GM19239 (cell line): ENCODE measurements at places on chromosomes 13 and 19.

DNA sequence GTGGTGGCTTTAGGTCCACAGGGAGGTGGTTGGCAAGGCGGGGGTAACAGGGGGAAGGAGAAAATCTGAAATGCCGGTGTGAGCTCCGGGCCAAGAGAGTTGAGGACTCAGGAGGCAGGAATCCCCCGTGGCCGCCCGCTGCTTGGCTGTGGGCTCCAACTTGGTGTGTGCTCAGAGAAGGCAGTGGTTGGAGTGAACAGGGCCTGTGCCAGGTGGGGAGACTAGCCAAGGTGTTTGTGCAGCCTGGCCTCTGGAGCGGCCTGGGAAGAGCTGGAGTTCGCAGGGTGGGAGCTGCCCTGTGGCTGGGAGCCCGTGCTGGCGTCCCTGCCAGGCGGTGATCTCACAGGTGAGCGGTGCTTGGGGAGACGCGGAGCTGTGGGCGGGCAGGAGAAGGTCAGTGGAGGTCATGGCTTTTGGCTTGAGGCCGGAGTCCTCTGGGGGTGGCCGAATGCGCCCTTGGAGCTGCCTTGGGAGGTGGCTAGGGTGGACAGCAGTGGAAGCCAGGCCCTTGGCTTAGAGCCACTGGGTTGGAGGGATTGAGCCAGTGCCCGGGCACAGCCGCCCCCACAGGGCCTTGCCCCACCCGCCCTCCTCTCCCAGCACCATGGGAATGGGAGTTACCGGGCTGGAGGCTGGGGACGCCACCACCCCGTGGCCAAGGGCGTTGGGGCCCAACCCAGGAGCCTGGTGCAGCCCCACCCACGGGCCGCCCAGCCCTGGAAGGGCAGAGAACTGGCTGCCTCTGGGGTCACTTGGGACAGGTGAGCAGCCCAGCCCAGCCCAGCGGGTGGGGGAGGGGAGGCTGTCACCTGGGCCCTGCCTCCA lies 7.1 kb upstream of the CIRBP start:
- no peak for DNase-seq

GRCh38 chr13:110921209-110921608 lies 6.3 kb upstream of the ANKRD10 start:
- DNase-seq: no peak

GRCh38 chr19:9871626-9872338 lies 36.7 kb downstream of the PIN1 start:
- no peak for DNase-seq

- DNase-seq: no peak
Measured at GRCh38 chr13:112134391-112135075, 67.6 kb downstream of the SOX1 start.

GRCh38 chr13:112495465-112495864 lies 92.5 kb downstream of the TUBGCP3 start:
- no peak for DNase-seq

- DNase-seq: peak; percentile 85
Measured at GRCh38 chr19:9819596-9819909, 674 bp upstream of the FBXL12 start.

GRCh38 chr13:110854866-110855265 lies 60.0 kb downstream of the ANKRD10 start:
- DNase-seq: no peak

DNA sequence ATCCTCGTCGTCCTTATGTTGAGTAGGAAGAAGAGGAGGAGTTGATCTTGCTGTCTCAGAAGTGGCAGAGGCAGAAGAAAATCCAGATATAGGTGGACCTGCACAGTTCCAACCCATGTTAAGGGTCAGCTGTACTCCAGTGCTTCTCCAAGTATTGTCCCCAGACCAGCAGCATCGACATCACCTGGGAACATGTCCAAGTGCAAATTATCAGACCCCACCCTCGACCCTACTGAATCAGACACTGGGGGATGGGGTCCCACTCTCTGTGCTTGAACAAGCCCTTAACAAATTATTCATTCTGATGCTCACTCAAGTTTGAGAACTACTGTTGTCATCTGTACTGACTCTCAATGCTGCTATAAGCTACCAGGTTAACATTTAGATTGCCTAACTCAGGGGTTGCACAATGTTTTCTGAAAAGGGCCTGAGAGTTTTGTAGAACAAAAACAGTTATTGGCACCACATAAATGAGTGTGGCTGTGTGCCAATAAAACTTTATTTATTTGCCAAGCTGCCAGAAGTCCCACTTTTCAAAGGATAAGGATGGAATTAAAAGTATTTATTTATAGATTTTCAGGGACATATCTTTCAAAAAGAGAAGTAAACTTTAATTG lies 226.7 kb upstream of the IPO5 start:
- no peak for DNase-seq

DNA sequence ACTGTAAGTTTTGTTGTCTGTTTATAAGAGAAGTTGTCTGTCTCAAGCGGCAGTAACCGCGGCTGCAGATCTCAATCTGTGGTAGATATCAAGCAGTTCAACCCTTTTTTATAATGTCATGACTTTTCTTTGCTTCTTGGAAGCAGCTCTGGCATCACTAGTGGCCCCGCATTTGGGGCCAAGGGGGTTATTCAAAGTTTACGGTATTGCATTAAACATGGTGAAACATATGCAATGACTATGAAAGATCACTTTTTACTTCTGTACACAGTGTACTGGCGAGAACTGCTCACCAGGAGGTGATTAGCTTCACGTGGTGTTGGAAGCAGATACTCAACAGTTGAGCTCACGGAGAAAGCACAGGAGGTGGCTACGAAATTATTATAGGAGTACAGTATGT lies 4.6 kb upstream of the FFAR3 start:
- no peak for DNase-seq

GRCh38 chr13:94620286-94620896 lies 18.7 kb downstream of the GPR180 start:
- DNase-seq: no peak

DNA sequence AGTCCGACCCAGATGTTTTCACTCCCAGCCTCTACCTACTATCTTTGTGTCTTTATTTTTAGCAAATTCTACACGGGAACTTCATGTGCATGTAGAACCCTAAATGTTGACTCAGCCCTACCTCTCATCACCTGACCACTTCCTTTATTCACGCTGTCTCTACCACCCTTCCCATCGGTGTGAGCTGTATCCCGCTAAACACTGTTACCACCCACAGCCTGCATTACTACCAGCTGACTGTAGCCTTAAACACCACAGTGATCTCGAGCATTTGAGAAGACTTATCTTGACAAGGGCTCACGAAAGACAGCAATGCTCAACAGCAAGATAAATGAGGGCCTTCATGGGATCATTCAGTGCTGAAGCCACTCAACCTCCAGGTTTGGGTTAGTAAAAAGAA lies 15.1 kb downstream of the NCR1 start:
- no peak for DNase-seq

DNA sequence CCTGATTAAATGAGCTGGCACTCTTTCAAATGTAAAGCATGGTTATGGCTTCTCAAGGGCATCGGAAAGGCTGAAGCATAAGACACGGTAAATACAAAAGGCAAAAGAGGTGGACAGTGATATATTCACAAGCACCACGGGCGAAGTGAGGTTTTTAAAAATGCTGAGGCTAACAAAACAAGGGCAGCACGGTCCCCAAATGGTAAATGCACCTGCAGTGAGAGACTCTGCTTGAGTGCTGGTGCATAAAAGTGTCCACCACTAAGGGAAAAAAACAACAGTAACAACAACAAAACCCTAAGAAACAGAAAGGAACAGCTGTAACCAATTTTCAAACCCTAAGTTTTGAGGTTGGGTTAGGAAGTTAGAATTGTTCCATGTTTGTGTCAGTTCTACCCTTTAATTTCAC lies 234.9 kb downstream of the PCDH9 start:
- DNase-seq: no peak

DNA sequence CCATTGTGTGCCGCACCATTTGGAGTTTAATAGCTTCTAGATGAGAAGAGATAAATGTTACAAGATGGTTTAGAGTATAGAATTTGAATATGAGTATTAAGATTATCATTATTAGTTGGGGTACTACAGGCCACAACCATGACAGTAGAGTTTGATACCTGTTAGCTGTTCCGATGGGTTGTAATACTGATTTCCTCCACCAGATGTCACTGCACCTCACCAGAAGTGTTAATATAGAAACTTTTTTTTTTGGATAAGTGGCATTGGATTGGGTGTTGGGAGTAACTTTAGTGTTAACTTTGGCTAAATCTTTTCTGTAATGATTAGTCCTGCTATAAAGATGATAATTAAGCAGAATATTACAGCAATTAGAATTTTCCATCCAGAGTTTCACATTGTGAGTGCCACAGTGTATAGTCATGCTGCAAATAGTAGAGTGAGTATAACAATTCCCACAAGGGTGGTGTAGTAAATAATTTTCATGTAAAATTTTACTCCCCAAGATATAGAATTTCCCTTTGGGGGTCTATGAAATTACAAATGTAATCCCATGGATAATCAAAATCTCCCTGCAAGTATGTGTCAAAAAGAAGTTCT lies 56.3 kb downstream of the PSG3 start:
- no peak for DNase-seq

- DNase-seq: no peak
Measured at GRCh38 chr13:105436943-105437342, 1098.5 kb downstream of the EFNB2 start.

DNA sequence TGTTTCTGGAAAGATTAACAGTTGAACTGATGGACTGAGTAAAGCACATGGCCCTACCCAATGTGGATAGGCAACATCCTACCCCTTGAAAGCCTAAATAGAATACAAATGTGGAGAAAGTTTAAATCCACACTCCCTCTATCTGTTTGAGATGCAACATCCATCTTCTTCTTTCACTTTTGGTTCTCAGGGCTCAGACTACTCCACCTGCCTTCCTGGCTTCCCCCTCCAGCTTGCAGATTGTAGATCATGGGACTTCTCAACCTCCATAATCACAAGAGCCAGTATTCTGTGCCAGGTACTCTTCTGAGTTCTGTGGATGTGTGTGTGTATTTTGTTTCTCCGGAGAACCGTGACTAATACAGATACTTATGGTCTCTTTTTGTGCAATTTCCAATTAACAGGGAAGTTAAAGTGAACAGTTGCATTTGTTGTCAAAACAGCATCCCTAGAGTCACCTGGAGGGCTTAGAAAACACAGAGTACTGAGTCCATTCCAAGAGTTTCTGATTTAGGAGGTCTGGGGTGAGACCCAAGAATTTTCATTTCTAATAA lies 590.3 kb upstream of the MIR17HG start:
- DNase-seq: no peak

DNA sequence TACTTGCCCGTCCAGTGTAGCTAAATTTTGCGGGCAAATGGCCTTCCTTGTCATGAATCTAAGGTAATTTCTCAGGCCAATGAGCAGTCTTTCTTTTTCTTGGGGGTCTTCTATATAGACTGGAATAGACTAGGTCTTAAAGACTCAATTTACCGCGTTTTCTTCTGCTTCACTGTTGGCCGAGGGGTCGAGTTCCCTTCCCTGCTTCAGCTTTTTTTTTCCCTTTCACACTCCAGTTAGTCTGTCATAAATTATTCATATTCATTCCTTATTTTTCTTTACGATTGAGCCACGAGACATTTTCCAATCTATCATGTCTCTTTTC lies 276 bp downstream of the ALG11 start:
- DNase-seq: no peak

DNA sequence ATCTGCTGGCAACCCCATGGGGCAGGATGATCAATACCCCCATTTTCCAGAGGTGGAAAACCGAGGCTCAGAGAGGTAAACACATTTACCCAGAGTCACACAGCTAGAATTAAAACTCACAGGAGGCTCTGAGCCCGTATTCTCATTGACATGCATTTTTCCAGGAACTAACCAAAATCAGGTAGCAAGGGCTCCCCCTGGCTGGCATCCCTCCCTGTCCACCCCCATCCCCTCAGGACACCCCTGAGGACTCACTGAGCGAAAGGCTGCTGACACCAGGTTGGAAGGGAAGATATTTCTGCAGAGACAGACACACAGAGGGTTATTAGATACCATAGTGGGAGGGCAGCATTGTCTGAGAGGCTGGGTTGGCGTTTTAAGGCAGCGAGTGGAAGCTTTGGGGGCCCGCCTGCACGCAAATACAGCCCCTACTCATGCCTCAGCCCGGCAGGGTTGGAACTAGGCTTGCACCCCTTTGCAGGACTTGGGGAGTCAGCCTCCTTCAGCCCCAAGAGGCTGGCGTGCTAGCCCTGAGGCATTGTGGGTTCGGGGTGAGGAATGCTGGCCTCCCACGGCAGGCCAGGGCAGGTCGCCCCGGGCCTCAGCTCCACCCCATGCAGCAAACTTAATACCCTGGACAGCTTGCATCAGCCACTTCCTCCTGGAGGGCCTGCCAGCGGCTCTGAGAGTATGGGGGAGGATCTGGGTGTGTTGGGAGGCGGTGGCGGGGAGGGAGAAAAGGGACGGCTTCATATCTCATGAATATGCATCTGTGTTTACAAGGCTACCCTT lies 3.9 kb downstream of the SLC1A5 start:
- peak; percentile 81 for DNase-seq

- DNase-seq: no peak
Measured at GRCh38 chr13:113448545-113448884, 4.8 kb downstream of the ADPRHL1 start.

DNA sequence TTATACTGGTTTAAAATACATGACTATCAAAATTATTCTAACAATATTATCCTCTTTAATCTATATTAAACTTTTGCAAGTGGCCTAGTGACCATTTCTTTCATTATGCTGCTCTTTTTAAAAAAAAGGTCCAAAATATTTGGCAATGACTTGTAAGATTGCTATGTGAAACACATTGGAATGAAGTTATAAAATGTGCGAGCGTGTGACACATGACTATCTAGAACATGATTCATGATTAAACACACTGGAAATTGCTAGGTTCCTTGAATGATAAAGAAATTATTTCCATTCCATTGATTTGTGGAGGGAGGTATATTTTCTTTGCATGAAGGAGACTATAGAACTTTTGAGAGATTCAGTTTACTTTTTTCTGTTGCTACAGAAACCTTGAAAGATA lies 739.1 kb downstream of the DIAPH3 start:
- no peak for DNase-seq

DNA sequence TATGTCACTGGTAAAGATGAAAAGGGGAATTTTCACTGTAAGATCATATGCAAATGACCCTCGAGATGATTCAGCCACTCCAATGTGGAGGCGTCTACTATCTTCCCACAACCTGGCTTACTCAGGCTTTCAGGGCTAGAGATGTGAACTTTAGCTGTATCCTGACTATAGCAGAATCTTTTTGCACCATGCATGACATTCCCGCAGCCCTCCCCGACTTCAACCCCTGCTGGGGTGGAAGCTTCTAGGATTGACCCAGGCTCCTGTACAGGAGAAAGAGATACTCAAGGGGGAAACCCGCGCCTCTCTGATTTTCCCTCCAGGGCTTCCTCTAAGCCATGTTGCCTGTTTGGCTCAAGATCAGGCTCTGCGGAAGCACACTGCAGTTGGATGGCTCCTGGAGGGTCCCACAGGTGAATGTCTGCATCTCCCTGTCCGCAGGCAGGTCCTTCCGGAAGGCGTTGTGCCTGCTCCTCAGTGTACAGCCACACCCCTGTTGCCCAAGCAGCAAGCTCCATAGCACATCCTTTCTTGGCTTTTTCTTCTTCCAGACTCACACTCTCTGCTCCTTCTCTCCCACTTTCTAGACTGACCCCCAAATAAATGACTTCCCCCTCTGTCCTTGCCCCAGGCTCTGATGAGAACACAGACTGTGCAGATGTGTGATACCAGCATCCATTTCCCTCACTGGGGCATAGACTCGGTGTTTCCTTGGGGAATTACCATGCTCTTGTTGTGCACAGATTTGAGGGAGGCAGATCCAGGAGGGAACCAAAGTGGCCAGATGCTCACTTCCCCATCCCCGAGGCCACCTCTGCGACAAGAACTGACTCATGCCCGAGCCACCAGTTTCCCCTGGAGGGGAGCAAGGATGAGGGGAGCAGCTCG lies 29.1 kb upstream of the POP4 start:
- DNase-seq: no peak
